ENCODE measurements at places on chromosomes 2 and 18.

GRCh38 chr2:26887151-26887550 is 39.2 kb downstream of the DPYSL5 start:
- no peak for DNase-seq

- no peak for DNase-seq
Observed at GRCh38 chr2:229980431-229981184, 58.3 kb downstream of the FBXO36 start.

- DNase-seq = no peak
Observed at GRCh38 chr18:32252141-32252860, 62.5 kb downstream of the MEP1B start.

DNA sequence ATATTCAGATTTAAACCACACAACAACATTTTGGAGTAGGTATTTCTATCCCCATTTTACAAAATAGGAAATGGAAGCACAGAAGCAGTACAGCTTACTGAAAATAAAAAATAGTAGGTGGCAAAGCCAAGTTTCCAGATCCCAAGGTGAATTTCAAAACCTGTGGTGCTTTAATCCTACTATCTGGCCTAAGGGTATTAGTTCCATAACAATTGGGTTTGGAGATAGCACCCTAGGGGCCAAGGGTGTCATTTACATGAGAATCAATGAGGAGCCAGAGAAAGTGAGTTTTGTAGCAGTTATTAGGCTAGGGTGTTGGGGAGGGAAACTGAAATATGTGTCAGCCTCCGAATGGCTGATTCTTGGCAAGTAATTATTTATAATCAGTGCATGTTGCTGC is 24.9 kb downstream of the OSBPL6 start:
- no peak for DNase-seq

- no peak for DNase-seq
Observed at GRCh38 chr2:235085476-235085875, 133.7 kb downstream of the SH3BP4 start.

GRCh38 chr18:78321402-78321801 is 658.2 kb upstream of the SALL3 start:
- DNase-seq = no peak

Measured in stimulated activated CD8-positive, alpha-beta memory T cell treated with anti-CD3 and anti-CD28 coated beads, Interleukin-7, amount 100 ng/mL, for 1 hour (primary cell).